ENCODE measurements at places on chromosomes 11 and 22.

GRCh38 chr11:45805305-45806071 is 539 bp downstream of the SLC35C1 start:
- DNase-seq: no peak

DNA sequence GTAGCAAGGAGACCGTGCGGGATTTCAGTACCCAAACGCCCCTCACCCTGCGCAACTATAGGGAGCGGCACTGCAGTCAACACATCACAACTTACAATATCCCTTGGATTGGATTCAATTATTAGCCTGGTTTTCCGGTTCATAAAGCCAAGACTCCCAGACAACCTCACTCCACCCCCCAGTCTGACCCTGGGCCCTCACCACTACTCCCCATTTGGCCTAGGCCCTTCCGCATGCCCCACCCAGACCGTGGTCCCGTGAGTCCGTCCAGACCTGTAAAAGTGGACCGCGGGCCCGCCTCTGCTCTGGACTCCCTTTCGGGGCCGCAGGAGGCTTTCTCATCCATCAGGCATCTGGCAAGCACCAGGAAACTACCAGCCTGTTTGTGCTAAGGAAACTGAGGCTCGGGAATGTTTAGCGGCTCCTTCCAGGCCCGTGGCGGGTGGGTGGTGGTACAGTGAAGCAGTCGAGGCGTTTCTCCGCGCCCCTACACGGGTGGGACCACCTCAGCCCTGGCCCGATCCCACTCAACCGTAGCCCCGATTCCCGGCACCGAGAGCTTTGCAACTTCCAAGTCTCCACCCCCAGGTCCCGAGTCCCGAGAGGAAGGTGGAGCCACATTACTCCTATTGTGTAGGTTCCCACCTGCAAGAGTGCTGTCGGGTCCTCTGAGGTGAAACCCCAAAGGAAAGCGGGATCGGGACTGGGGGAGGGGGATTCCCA is 679 bp upstream of the DPP3 start:
- DNase-seq: no peak

- DNase-seq: no peak
These were observed 7.9 kb downstream of the MRPL16 start for GRCh38 chr11:59802639-59803176.

GRCh38 chr11:119062779-119063178 is 4.8 kb upstream of the VPS11 start:
- DNase-seq: no peak

- no peak for DNase-seq
These were observed 4.4 kb upstream of the TPCN2 start for GRCh38 chr11:69044111-69045013.

DNA sequence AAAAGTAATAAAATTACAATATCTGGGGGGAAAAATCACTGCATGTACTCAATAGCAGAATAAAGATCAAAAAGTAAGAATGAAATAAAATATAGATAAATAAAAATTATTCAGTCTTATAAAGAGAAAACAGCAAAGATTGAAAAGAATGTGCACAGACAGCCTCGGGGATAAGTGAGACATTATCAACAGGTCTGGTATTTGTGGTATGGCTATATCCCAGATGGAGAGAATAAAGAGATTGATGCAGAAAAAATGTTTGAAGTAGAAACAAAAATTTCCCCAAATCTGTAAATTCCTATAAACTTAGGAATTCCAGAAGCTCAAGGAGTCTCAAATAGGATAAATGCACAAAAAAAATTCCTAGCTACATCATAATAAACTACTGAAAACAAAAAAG is 74.5 kb upstream of the LUZP2 start:
- no peak for DNase-seq

GRCh38 chr11:6233984-6234386 is 451 bp downstream of the FHIP1B start:
- DNase-seq: no peak

DNA sequence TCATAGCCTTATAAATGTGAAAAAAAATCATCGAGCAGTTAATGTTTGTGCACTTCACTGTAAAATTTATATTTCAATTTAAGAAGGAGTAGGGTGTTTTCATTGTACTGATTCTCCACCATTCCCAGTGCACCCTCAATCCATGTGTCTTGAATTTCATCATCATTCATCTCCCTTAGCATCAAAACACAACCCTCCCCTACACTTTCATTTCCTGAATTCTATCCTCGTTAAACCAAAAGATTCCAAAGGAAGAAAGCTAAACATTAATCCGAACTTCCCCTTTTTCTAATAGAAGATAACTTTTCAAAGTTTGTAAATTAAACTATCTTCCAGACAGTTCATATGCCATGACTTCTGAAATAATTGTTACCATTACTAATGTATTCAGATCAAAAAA is 34.1 kb upstream of the OR8B8 start:
- DNase-seq: no peak

DNA sequence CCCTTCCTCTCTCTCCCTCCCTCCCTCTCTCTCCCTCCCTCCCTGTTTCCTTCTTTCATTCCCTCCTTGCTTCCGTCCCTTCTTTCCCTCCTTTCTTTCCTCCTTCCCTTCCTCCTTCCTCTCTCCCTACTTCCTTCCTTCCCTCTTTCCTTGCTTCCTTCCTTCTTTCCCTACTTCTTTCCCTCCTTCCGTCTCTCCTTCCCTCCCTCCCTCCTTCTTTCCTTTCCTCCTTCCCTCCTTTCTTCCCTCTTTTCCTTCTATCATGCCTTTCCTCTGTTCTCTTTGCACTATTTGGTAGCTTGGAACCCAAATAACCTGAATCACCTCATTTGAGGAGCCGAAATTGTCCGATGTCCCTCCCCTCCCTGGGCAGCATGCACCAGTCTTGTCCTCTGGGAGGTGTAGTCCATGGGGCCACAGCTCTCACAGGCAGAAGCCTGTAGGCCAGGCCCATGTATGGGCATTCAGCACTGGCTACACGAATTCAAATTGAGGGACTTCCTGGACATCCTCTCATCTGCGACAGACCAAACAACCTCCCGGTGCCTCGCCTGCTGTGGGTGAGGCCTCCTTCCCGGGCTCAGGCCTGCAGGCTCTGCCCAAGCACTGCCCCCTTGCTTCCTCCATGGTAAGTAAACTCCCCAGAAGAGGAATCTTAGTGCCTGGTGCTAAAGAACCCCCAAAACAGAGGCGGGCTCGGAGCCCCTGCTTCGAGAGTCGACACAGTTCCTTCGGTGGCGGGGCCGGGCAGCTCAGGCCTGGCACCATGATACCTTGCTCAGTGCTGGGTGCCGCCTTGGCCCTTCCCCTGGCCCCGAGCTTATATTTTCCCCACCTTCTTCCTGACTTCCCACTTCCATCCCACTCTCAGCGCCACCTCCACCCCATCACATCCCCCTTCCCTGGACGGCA is 454.1 kb upstream of the CADM1 start:
- DNase-seq: no peak

DNA sequence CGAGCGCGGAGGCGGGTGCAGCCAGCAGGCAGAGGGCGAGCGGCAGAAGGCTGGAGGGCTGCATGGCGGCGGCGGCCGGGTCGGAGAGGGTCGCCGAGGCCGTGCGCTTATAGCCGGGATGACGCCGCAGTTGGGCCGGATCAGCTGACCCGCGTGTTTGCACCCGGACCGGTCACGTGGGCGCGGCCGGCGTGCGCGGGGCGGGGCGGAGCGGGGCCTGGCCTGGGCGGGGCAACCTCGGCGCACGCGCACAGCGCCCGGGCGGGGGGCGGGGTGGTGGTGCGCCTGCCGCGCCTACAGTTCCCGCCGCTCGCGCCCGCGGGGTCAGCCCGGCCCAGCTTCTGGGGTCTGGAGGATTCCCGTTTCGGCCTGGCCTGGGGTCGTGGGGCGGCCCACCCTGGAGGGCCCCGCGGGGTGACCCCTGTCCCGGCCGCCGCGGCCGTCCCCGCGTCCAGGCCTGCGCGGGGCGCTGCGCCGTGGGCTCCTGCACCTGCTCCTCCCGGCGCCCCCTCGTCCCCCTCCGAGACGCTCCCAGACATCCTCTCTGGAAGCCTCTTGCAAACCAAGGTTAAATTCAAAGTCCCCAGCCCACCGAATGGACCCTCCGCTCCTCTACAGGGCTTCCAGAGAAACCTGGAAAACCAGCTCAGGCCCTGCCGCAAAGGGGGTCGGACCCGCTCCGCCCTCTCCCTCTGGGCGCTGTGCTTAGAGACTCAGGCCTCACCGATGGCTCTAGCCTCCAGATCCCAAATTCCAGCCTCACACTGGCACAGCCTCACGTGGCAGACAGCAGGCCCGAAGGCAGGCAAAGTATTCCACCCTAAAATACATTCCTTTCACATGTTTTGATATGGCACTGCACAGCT is at the start of gene CTSD:
CTSD (minus strand) TSS at position 132 of the 866 bp plus-strand sequence; CDS start at position 64, 68 bp downstream.
- DNase-seq: peak; percentile 91

DNA sequence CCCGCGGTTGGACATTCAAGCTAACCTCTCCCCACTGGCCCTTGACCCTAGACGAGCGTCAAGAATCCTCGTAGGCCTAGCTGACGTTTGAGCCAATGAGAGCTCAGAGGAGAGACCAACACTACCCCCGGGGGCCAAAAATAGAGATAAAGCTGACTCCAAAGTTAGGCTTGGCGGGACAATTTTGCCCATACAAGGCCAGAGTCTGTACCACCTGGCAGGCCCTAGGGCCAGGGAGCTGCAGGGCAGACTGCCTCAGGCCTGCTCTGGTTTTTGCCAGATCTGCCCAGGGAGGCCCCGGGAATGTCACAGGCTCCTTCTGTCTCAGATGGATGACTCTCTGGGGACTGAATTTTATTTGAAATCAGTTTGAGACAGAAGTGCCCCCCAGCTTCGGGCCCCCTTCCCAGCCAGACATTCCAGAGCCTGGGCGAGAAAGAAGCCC is 40.8 kb upstream of the ACCSL start:
- no peak for DNase-seq

GRCh38 chr11:2277933-2278523 is 7.6 kb upstream of the ASCL2 start:
- no peak for DNase-seq

GRCh38 chr11:19391026-19391425 is 150.3 kb upstream of the E2F8 start:
- no peak for DNase-seq

DNA sequence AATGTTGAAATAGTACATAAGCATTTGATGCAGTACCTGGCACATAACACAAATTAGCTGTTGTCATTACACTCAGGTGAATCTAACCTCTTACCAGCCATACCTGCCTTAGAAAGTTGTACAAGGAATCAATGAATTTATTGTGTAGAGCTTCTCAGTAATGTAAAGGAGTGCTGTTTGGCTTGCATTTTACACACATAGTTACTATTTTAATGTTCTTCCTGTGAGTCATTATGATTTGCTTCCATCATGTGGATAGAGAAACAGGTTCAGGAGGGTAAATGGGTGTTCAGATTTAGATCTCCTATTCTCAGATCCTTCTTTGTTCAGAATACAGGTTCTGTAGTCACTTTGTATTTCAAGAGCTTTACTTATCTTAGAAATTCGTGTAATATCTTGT is 27.6 kb upstream of the RCE1 start:
- DNase-seq: no peak

GRCh38 chr11:93861808-93862207 is 11.4 kb upstream of the VSTM5 start:
- DNase-seq: no peak

DNA sequence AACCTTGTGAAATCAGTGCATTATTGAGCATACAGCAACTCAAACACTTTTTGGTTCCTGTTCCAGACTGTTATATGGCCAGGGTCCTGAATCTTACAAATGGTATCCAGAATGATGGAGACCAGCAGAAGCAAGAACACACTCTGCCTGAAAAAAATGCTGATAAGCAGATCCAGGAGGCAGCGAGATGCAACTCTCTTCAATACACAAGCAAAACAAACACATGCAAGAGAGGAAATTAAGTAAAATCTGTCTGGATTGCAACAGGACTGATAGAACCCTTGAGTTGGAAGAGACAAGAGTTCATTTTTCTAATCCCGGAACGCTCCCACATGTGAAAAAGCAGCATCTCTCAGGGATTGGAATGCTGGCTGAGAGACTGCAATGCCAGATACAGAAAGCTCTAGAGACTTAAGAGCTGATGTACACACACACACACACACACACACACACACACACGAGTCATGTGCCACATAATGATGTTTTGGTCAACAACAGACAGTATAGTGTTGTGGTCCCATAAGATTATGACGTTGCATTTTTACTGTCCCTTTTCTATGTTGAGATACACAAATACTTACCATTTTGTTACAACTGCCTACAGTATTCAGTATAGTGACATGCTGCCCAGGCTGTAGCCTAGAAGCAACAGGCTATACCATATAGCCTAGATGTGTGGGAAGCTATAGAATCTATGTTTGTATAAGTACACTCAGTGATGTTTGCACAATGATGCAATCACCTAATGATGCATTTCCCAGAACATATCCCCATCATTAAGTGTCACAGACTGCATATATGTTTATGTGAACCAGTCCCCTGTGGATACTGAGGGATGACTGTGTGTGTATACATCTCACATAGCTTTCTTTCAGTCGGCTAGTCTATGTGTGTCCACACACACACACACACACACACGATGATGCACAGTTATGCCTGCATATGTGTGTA is 406.6 kb downstream of the LARGE1 start:
- DNase-seq: no peak

DNA sequence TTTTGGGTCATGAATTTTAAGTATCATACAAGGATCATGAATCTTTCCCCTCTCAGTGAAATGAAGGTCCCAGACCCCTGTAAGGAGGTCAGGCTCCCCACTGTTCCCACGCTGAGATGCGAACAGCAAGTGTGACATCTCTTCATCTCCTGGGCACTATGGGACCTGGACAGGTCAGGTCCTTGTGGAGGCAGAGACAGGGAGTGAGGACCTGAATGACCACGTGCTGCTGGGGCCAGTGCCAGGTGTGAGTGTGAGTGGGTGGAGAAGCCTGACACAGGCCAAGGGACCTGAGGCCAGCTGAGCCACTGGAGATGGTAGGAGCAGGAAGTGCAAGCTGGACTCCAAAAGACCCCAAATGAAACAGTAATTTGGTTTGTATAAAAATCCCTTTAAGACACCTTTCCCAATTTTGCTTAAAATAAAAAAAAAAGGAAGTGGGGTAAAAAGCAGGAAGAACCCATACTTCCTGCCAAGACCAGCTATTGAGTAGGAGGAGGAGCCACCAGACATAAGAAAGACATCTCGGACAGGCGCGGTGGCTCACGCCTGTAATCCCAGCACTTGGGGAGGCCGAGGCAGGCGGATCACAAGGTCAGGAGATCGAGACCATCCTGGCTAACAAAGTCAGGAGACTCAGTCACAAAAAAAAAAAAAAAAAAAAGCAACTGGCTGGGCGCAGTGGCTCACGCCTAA is 35.4 kb upstream of the SERPIND1 start:
- DNase-seq: no peak

DNA sequence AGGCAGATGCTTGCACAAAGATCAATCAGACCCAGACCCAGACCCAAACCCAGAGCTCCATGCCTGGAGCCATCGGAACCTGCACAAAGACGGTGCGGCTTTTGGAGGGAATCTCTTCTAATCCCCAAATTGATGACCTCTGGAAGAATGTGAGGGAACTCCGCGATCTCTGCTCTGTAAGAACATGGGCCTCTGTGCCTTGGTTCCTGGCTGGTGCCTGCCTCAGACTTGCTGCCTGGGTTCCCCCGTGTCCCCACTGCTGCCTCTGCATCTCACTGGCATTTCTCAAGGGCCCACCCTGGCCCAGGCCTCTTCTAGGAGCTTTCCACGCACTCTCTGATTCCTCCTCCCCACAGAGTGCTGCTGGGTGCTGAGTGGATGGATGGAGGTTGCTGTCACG is 1044.4 kb downstream of the TBC1D22A start:
- no peak for DNase-seq

GRCh38 chr22:35973388-35973787 is 55.2 kb downstream of the RBFOX2 start:
- no peak for DNase-seq

GRCh38 chr11:61281581-61282250 is 13.4 kb downstream of the VWCE start:
- peak; percentile 59 for DNase-seq

GRCh38 chr11:10641912-10642697 is 51.5 kb downstream of the IRAG1 start:
- DNase-seq: no peak
